ENCODE measurements at places on chromosomes 11 and 22. TPM values are rescaled to one million over a fixed set of nuclear protein-coding genes. Genes with fewer than 3 reads are reported as not detected.
A peak's percentile ranks its signal among the peaks of the same experiment; 100 is the strongest.

The ISX gene
- total RNA-seq, result not detected

DNA sequence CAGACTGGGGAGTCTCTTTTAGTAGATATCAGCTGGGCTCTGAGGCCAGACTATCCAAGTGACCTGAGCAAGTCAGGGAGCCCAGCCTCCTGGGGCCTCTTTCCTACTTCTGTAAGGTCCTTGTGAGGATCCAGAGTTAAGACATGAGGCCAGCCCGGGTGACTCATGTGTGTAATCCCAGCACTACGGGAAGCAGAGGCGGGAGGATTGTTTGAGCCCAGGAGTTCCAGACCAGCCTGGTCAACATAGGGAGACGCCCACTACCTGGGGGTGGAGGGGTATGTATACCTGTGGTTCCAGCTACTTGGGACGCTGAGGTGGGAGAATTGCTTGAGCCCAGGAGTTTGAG, 36.9 kb upstream of the POLA2 start:
- H3K4me1 ChIP-seq, result peaks cover 17% of the 10 kb centered on the region
- H3K36me3 ChIP-seq, result no peaks in the 10 kb centered on the region
- peak overlapping the region; percentile 51 for H3K27ac ChIP-seq
- no peak overlapping the region for H3K4me3 ChIP-seq

GRCh38 chr11:7898666-7899283, 32.3 kb downstream of the OR10A6 start:
- no peaks in the 10 kb centered on the region for H3K4me1 ChIP-seq
- no peaks in the 10 kb centered on the region for H3K36me3 ChIP-seq
- H3K27me3 ChIP-seq, result no peaks in the 10 kb centered on the region
- no peak overlapping the region for H3K4me3 ChIP-seq
- no peak overlapping the region for H3K27ac ChIP-seq

- no peaks in the 10 kb centered on the region for H3K36me3 ChIP-seq
- DNase-seq, result no peak
- no peaks in the 10 kb centered on the region for H3K27me3 ChIP-seq
- no peak overlapping the region for H3K27ac ChIP-seq
Observed at GRCh38 chr22:47692811-47693210, 930.4 kb downstream of the TBC1D22A start.

- H3K4me1 ChIP-seq, result no peaks in the 10 kb centered on the region
- no peak overlapping the region for H3K27ac ChIP-seq
- no peaks in the 10 kb centered on the region for H3K36me3 ChIP-seq
Observed at GRCh38 chr11:22957786-22958185, 97.5 kb upstream of the CCDC179 start.

All from heart left ventricle (tissue), 16 donors.